CD4-positive, alpha-beta T cell treated with Interleukin-12 subunit alpha and Interleukin-12 subunit beta, for 1 hour (primary cell): ENCODE measurements at places on chromosomes 3 and 15.

- DNase-seq, result no peak
These were observed 7.3 kb downstream of the TMEM158 start for GRCh38 chr3:45218578-45219390.

GRCh38 chr3:24965706-24966385 lies 462.2 kb upstream of the RARB start:
- no peak for DNase-seq

- DNase-seq, result no peak
These were observed 33.0 kb upstream of the LARS2 start for GRCh38 chr3:45355351-45355750.

DNA sequence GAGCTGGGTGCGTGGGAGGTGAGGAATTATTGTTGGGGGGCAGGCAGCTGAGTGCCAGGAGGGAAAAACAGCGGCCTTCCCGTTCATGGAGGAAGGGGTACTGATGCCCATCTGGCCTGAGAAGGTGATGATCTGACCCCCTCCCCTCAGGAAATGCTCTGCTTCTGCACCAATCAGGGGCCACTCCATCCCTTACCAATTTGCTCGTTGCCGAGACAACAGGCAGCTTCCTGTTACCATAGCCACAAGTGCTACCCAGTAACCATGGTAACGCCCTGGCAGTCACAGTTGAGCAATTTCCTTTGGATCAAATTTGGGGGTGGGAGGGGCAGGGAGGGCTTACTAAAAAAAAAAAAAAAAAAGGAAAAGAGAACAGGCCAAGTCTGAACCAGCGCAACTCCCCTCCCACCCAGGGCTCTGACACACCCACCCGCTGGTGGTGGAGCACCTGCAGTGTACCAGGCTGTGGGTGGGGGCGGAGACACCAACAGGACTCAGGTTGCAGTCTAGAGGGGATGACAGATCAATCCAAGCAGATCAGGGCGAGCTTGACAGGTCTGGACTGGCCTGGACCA lies 13.7 kb downstream of the CELF6 start:
- DNase-seq, result peak; percentile 78

DNA sequence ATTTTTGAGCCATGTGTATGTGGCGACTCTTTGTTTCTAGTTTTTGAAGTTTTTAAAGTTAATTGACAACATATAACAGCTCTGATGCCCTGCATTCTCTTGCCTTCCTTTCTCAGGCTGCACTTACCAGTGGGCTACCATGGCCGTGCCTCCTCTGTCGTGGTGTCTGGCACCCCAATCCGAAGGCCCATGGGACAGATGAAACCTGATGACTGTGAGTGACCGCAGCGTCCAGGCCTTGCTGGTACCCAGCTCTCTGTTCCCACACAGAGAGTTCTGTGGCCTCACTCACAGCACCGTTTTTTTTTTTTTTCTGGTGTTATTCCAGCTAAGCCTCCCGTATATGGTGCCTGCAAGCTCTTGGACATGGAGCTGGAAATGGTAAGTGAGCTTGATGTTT lies 15.1 kb downstream of the FAH start:
- no peak for DNase-seq

DNA sequence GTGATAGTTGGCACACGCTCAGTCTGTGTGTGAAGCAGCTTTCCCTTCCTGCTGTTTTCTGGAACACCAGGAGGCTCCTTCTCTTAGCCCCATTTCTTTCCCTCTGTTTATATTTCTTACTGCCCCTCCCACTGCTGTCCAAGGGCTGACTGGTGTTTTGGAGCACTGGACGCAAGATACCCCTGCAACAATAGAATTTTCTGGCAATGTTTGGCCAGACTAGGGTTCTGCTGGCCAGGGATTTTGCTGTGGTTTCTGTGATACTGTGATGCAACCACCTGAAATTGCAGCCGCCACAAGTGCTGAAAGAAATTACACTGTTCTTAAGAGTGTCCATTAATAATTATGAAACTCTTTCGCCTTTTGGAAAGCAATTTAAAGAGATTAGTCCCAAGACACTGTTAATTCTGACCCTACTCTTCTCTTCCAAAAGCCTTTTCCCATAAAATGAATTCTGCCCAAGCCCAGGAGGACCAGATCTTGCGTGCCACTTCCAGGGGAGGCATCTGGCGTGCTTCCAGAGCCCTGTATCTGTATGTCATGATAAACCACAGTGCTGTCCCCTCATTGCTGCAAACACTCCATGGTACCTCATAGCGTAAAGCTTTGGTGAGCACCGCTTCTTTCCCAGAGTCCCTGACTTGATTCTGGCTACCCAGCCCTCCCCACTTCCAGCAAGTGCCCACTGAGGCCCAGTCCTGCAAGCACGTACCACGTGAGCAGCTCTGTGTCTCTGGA lies 159.4 kb upstream of the CHRM5 start:
- no peak for DNase-seq

GRCh38 chr15:37788330-37788729 lies 146.1 kb upstream of the TMCO5A start:
- DNase-seq, result no peak

- no peak for DNase-seq
These were observed 12.1 kb upstream of the TEX9 start for GRCh38 chr15:56353119-56353518.

DNA sequence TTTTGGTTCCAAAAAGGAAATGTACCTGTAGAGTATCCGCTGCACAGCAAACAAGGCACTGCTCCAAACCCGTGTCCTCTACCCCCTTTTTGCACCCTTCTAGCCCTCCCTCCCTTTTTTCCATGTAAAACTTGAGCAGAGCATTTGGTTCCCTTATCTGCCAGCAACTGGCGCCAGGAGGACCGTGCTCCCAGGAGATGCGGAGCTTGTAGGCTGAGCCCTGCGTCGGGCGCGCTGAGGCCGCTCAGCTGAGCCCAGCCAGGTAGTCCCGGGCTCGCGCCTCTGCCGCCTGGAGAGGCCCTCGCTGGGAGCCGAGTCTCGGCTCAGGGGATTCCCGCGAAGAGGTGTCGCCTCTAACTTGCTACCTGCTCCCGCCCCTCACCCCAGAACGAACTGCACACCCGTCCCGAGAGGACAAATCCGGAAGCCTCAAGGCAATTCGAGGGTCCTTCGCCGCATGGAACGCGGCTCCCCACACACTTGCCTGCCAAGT lies 575 bp downstream of the TRPM7 start:
- DNase-seq, result peak; percentile 81

GRCh38 chr15:32802286-32802936 lies 84.6 kb downstream of the GREM1 start:
- no peak for DNase-seq

GRCh38 chr3:162678941-162679340 lies 1182.3 kb downstream of the OTOL1 start:
- DNase-seq, result no peak

DNA sequence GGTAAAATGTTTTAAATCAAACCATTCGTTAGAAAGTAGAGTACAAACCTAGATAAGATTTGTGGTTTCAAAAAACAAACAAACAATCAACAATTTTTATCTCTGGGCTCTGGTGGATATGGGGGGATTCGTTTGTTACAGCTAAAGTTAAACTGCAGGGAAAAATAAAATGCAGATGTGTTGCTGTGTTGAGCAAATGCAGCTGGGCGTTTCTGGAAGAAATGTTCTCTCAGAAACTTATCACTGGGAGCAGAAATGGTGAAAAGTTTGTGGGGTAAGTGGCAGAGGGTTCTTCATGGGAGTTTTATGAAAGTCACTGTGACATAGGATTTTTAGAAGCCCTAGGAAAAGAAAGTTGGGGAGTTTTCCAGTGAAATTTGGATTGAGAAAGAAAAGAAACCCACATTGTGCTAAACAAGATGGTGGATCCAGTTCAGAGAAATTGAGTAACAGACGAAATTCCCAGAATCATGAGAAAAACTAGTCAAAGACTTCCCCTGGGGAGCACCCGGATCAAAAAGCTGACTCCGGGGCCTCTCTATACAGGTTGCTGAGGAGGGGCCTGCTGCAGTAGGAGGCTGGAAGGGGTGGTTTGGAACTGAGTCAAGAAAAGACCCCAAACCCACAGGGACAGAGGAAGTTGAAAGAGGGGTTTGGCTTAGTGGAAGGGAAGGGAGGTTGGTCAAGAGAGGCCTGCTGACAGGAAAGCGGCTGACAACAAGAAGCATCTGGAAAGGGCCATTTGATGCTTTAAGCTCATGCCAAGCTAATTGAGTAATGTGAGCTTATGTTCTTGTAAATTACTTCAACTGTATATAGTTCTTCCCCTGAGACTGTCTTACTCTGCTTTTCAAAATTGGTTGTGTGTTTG lies 108.7 kb downstream of the RARB start:
- DNase-seq, result no peak

DNA sequence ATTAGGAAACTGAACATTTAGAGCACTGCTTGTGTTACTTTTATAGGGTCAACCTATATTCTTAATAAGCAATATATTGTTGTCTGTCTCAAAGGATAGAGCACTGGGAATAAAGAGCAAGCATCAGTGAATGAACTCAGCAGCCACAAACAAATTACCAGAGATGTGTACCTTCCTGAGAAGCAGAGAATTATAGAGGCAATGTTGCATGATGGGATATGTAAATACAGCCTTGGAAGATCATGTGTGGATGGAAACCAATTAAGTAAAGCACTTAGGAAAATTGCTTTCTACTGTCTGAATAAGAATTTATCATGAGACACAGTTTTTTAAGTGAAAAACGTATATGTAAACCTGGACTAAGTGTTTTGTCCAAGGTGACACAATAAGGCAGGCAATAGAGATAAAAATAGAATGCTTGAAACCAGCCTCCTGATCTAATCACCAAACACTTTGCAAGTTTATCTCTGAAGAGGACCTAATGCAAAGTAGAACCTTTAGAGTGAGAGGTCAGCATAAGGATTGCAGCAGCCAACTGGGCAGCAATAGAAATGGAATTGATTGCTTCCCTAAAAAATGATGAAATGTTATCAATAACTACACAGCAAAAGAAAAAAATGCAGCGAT lies 848.0 kb downstream of the TUSC7 start:
- DNase-seq, result no peak

- DNase-seq, result no peak
These were observed 86.8 kb downstream of the BDH1 start for GRCh38 chr3:197468866-197469382.

GRCh38 chr3:124409650-124410275 lies 320.5 kb upstream of the UMPS start:
- DNase-seq, result no peak

DNA sequence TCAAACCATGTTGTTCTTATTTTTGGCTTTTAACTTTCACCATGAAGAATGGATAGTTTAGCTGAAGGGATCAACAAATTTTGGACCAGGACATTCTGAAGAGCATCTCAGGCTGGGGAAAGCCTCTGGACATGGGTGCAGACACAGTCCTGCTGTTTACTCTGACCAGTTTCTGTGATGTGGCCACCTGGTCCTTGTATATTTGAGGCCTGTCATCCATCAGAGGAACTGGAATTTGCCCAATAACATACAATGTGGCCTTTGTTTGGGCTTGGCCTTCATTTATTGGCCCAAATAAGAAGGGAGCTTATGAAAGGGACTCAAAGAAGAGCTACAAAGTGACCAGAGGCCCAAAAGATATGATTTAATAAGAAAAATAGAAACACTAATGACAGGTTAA lies 127.9 kb downstream of the MYRIP start:
- no peak for DNase-seq

DNA sequence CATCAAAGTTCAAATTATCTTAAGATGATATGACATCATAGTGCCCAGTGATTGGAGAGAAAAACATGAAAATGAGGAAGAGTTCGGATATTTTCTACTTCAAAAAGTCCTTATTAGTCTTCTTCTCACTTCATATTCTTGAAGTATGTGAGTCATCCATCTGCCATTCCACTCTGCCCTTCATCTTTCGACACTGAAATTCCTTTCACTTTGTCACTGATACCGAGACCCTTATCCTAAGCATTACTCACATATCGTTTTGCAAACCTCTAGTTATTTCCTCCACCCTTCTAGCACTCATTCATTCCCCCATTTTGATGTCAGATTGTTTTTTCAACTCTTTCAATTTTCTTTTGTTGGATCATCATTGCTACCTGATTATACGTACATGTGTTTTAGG lies 4.0 kb downstream of the OR5H14 start:
- no peak for DNase-seq

GRCh38 chr3:185744997-185745843 lies 79.6 kb downstream of the IGF2BP2 start:
- DNase-seq, result no peak

GRCh38 chr3:133472889-133473288 lies 73.0 kb downstream of the BFSP2 start:
- no peak for DNase-seq

- DNase-seq, result peak; percentile 56
These were observed 15.0 kb downstream of the SFMBT1 start for GRCh38 chr3:53030619-53031449.

- DNase-seq, result no peak
These were observed 39.1 kb downstream of the IDH2 start for GRCh38 chr15:90062973-90063769.

DNA sequence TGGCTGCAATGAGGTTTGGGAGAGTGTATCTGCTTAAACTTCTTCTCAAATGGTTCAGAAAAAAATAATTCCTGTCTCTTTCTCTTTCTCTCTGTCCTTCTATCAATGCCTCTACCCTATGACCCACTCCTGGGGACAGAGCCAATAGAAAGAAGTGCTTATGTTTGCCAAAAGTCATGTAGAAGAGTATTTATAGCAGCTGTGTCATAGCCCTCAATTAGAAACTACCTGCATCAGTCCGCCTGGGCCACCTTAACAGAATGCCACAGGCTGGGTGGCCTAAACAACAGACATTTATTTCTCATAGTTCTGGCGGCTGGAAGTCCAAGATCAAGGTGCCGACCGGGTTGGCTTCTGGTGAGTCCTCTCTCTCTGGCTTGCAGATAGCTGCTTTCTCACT lies 92.5 kb downstream of the HMG20A start:
- DNase-seq, result no peak

DNA sequence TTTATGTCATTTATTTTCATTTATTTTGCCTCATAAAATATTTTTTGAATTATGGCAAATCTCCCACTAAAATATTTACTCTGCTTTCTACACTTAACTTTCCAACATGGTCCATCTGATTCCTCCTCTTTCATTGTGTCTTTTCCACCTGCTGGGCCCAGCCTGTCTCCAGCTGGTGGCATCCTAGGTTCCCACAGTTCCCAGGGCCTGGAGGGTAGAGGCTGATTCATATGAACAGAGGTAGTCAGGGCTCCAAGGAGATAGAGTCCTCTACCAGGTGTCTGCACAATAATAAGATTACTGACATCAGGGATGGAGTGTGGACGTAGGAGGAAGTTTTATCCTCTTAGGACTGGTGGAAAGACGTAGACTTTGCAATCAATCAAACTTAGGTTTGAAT lies 14.3 kb downstream of the ZBTB38 start:
- DNase-seq, result no peak

DNA sequence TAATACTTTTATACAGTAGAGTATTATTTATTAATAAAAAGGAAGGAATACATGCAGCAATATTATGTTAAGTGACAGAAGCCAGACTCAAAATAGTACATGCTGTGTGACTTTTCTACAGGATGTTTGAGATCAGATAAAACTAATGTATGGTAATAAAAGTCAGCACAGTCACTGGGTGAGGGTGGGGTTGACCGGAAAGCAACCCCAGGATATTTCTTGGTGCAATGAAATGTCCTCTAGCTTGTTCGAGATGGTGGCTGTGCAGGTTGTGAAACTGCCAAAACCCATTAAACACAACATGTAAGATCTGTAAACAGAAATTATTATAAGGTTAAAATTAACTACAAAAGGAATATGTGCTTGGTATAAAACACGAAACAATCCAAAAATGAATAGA lies 20.8 kb upstream of the ALDH1L1 start:
- no peak for DNase-seq

- no peak for DNase-seq
These were observed 190.1 kb downstream of the FAM43A start for GRCh38 chr3:194875581-194876402.

- peak; percentile 6 for DNase-seq
These were observed 84.6 kb downstream of the SLC9A9 start for GRCh38 chr3:143763564-143764162.
